ENCODE measurements at places on chromosomes 5 and 9.

GRCh38 chr9:128421482-128421996, 882 bp downstream of the CERCAM start:
- DNase-seq: no peak

DNA sequence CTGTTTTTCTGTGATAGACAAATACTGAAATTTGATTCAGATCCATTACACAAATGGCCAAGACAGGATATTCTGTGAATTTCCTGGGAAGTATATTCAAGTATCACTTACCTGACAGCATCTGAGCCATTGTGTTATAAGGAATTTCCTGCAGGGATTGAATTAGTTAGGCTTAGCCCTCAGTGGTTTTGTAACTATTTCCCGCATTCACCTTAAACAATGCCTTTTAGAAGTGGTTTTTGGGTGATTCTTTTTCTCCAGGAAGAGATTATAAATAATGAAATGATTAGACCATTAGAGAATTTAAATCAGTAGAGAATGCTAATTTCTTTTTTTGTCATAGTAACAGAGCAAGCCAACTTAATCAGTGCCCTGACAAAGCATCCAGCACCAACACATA, 30.6 kb downstream of the ITGA1 start:
- no peak for DNase-seq

GRCh38 chr5:151671950-151672349, 14.8 kb downstream of the SPARC start:
- no peak for DNase-seq

DNA sequence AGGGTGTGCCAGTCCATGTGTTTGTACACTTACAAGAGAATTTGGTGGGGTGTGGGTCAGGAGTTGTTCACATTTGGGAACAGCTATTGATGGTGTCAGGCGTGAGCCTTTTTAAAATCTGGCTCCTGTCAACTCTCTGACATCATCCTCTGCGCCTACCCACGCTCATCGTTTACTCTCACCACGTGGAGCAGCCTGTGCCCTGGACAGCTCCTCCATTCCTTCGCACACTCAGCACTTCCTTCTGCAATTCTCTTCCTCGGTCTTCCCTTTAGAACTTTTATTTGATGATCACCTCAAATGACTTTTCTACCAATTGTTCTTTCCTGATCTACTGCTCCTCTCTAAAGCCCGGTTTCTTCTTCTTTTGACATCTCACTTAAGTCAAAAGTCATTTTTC, 42.1 kb upstream of the GNAQ start:
- no peak for DNase-seq

- no peak for DNase-seq
These were observed 7.6 kb upstream of the PPP1R26 start for GRCh38 chr9:135471791-135472640.

DNA sequence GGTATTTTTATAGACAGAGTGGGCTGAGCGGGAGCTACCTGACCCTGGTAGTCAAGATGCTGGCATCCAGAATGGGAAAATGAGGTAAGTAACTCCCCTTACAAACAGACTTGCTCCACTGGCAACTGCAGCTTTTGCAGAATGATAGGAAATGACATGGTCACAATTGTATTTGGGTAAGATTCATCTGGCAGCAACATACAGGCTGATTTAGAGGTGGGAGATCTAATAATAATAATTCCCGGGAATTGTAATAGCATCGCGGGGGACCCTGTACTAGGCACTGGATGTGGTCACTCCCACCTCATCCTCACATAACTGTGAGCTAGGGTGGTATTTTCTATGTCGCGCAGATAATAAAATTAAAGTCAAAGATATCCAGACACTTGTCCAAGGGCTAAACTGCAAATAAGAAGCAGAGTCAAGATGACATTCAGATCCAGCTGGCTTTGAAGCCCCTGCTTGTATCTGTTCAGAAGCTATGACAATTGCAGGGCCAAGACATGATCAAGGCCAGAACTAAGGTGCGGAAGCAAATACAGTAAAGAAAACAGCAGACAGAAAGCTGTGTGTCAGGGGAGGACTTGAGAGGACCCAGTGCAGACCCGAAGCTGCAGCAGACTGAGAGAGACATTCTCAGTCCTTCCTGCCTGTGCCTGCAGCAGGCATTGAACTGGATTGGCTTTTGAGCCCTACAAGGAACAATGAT, 507.2 kb downstream of the BNC2 start:
- DNase-seq: no peak

GRCh38 chr9:108235609-108236008, 620.2 kb downstream of the ACTL7B start:
- DNase-seq: no peak

- DNase-seq: no peak
These were observed 3.2 kb downstream of the RBM18 start for GRCh38 chr9:122261469-122261881.
